ENCODE measurements at places on chromosomes 4 and X. TPM values are rescaled to one million over a fixed set of nuclear protein-coding genes. Genes with fewer than 3 reads are reported as not detected.

Gene USP26
- total RNA-seq, result not detected

Gene FAM184B
- 5.1 TPM for total RNA-seq

Gene STOX2
- total RNA-seq, result 7.3 TPM

Gene SHROOM4
- total RNA-seq, result 6.8 TPM

Gene CCSER1
- total RNA-seq, result 0.75 TPM

All from muscle of leg (tissue), 16 donors.